Activated T-cell treated with anti-CD3 and anti-CD28 coated beads, Interleukin-2, amount 50 U/mL, for 1 hour (primary cell): ENCODE measurements at places on chromosomes 13 and 19.

DNA sequence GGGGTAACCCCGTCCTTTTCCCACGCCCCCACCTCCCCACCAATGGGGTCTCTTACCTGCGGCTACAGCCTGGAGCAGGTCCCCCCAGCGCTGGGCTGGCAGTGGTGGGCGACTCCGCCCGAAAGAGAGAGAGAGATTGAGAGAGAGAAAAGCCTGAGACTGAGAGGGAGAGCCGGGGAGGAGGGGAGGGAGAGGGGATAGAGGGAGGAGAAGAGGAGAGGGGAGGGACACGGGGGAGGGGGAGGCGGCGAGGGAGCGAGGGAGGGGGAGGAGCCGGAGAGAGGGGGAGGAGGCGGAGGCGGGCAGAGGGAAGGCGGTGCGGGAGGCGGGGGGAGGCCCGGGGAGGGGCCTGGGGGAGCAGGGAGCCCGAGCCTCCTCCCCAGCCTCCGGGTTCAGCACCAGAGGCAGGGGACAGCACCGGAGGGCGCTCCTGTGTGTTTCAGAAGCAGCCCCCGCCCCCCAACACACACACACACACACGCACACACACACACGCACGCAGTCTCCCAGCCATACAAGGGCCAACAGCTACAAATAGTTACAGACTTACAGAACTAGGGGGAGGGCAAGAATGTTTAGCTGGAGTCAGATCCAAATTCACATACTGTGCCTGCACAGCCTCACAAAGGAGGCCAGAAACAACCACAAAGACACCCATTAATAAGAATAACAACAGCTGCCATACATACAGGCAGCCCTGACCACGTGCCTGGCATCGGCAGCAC, at the start of gene SLC8A2:
Gene SLC8A2 (minus strand): TSS at position 161 of the 725 bp plus-strand sequence. CDS start 5,490 bp downstream, outside the sequence.
- peak; percentile 62 for DNase-seq

DNA sequence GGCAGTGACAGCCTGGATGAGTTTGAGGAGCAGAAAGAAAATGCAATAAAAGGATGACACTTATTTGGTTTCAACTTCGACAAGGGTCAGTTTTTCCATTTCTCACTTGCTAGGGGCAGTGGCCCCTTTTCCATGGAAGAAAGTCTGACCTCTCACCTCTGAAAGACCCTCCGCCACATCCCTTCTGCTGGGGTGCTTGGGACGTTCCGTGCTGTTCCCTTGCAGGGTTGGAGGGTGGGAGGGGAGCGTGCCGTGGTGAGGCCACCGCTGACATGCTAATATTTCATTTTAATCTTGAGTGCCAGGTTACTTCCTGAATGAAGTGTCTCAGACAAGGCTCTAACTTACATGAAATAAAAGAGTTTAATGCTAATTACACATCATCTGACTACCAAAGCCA, 5.2 kb upstream of the ZNF536 start:
- no peak for DNase-seq

GRCh38 chr13:41608111-41608838, 150.9 kb downstream of the RGCC start:
- no peak for DNase-seq

DNA sequence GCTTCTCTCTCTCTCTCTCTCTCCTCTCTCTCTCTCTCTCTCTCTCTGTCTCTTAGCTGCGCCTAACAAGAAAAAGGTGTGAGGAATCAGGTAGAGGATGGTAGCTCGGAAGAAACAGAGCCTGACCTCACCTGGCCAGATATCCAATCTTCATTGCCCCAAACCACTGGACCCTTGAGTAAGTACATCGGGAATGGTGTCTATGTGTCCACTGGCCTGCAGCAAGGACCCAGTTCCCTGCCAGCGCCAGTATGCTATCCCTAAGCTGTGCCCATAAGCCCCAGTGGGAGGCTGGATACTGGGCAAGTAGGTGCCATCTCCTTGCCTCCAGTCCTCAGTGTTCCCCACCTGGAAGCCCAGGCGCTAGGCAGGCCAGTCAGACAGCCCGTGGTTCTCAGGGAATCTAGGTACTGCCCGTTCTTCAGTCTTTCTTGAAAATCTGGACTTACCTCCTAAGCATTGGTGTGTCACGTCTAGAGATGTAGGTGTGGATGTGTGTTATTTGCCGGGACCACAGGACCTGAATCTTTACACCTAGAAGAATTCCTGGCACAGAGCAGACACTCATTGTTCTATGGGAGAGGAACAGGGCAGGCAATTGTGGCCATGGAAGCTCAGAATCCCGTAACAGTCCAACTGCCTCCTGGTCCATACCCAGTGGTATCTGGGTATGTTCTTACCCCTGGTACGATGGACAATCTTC, 7.3 kb downstream of the URAD start:
- no peak for DNase-seq

DNA sequence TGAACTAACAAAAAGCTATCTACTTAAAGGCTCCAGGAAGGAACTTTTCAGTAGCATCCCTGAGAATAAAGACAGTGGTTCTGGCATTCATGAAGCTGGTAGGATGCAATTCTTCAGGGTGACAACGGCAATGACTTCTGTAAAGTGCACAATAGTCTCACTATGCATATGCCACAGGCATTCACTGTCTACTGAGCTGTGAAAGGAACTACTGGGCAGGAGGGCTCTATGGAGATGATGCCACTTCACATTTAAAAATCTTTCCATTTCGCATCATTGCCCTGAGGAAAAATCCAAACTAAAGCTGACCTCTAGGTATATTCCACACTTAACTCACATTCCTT, 2020.6 kb upstream of the PCDH20 start:
- no peak for DNase-seq

DNA sequence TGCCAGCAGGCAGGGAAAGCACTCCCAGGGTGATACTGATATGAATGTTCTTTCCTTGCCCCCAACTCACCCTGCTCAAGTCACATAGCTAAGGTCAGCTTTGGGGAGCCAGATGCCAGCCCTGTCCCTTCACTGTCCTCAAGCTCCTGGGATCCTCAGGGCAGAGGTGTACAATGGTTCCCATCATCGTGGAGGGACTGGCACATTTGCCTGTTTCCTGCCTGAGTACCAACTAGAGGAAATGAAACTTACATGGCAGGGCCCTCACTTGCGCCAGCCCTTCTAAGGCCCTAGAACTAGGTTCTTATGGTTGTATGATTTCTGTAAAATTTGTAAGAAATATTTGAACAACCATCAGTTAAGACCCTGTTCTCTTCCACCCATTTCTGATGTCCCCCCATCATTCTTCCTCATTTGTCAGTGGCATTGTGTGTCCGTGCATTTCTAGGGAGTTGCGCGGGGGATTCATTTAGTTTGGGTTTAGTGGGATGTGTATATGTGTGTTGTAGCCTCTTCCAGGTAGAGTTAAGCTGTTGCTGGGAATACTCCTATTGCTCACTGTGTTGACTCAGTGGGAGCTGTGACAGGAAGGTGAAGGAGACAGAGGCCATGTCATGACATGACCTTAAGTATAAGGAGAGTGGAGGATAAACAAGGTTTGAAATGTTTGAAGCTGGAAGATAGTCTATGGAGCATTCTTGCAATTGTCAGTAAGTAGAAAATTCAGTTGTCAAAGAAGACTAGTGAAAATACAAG, 41.3 kb upstream of the RCBTB2 start:
- DNase-seq: no peak

DNA sequence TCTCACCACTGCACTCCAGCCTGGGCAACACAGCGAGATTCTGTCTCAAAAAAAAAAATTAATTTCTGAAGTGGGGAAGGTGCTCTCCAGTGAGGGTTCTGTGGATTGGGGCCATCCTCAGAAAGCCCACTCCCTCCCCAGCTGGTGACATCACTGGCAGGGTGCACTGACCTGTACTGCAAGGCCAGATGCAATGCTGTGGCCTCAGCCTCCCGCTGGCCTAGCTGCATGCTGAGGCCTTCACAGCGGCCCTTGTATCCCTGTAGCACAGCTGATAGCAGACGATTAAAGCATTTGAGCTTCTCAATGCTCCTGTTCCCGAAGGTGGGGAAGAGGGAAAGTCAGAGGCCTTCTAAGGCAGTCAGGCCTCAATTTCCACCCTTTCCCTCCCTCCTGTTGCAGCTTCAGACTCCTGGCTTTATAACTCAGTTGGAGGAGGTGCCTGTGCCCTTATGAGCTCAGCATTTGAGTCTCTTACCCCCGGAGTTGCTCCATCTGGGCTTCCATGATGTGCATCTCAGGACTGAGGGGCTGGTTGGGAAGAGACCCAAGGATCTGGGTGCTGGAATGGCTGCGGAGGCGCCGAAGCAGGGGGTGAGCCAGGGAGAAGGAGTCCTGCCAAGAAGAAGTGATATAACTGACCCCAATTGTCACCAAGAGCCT, 5.3 kb downstream of the USHBP1 start:
- DNase-seq: no peak

DNA sequence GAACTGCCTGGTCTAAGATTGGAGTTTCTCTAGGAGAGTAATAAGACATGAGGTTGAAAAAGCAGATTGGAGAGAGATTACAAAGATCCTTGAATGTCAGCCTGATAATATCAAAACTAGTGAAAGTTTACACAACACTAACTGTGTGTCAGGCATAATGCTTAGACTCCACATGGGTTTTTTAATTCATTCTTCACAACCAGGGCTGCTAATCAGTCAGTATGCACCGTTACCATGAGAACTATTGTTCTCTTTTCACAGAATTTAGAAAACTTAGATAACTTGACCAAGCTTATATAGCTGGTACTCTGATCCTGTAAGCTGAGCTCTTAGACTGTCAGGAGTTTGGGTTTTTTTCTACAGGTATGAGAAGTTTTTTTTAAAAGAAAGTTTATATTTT, 46.6 kb upstream of the TSC22D1 start:
- no peak for DNase-seq

- no peak for DNase-seq
These were observed 57.5 kb upstream of the KCTD4 start for GRCh38 chr13:45258334-45258675.

- DNase-seq: no peak
These were observed 1.9 kb downstream of the KCTD4 start for GRCh38 chr13:45198924-45199323.
